Activated B cell treated with CpG ODN at 0.5 μM for 24 hours (primary cell): ENCODE measurements at places on chromosomes 6 and 20. TPM values are rescaled to one million over a fixed set of nuclear protein-coding genes. Genes with fewer than 3 reads are reported as not detected.

DNA sequence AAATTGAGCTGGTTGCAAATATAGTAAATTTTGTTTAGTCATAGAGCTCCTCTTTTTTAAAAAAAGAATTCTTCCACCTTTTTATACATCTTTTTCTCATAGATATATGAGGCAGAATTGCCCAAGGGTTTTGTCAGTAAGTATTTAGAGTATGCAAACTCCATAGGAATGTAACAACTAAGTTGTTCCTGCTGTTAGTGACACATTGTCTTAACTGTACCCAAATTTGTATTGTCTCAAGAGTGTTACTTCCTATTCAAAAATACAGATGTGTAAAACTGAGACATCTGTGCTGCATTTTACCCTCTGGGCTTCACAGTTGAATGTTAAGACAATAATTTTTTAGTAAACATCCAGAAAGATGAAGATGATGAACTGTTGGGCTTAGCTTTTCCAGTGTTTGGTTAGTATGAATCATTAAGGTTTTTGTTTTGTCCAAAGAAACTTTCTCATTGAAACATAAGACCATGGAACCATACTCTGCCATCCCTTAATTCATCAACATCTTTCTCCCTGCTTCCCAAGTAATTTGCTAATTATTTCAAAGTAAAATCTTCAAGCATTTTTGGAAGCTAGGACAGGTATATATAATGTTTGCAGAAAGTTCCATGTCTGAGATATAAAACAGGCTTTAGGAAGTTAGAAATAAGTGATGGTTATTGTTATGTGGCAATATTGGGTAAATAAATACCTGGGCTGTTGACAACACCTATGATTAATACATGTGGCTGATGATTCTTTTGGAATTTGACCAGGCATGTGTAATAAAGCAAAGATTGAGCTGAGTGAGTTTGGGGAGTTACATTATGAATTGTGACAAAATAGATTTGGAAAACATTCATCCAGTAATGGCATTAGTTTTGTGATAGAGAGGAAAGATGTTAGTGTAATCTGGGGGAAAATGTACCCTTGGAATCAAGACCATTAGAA, 11.2 kb downstream of the OGFRL1 start:
- H3K27ac ChIP-seq, result no peak overlapping the region
- H3K4me3 ChIP-seq, result no peak overlapping the region
- H3K36me3 ChIP-seq, result peaks cover 57% of the 10 kb centered on the region
- H3K27me3 ChIP-seq, result no peaks in the 10 kb centered on the region

DNA sequence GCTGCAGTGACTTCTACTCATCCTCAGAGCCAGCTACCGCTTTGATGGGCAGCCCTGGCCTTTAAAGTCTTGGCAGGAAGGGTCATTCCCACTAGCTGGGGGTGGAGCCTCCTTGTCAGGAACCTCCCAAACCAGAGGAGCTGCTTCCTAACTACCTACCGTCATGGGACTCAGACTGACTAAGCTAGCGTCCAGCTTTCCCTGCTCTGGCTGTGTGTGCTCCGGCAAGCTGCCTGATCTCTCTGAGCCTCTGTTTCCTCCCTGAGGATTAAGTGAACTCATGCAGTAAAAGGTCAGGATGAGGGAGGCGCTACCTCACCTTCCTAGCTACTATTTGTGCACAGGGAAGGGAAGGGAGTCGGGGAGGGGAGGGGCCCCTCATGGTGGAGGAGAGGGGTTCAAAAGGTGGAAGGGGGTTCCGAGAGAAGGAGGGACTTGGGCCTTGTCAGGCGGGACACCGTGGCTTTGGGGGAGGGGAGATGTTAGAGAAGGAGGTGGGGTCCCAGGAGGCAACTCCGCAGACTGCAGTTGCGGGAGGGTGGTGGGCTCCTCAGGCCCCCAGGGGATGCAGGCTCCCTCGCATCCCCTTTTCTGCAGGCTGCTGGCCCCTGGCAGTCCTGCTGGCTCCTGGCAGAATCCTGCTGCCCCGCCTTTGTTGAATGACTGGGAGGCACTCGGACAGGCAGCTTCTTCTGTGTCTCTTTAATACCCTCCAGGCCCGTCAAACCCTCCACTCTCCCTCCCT, 9.8 kb downstream of the DUSP15 start:
- H3K27ac ChIP-seq, result no peak overlapping the region
- H3K36me3 ChIP-seq, result no peaks in the 10 kb centered on the region
- peaks cover 18% of the 10 kb centered on the region for H3K4me1 ChIP-seq
- peaks cover 6% of the 10 kb centered on the region for H3K27me3 ChIP-seq
- peak overlapping the region; percentile 46 for H3K4me3 ChIP-seq

Gene VSX1
- total RNA-seq, result not detected in 2 replicates

DNA sequence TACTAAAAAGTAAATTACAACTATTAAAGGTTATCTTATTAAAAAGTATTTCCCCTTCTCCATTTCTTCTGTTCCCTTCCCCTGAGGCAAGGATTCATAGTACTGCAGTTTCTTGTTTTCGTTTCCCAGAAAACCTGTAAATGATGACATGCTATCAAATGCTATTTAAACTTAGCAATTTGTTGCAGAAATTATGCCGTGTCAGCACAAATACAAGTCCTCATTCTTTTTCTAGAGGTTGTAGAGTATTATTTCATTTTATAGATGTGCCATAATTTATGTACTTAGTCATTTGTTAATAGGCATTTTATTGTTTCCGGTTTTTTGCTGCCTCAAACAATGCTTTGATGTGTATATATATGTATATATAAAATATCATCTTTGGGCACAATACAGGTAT, 268.4 kb downstream of the PLCB1 start:
- DNase-seq, result no peak
- H3K4me3 ChIP-seq, result no peak overlapping the region
- H3K27ac ChIP-seq, result no peak overlapping the region
- peaks cover 15% of the 10 kb centered on the region for H3K4me1 ChIP-seq
- H3K36me3 ChIP-seq, result no peaks in the 10 kb centered on the region

DNA sequence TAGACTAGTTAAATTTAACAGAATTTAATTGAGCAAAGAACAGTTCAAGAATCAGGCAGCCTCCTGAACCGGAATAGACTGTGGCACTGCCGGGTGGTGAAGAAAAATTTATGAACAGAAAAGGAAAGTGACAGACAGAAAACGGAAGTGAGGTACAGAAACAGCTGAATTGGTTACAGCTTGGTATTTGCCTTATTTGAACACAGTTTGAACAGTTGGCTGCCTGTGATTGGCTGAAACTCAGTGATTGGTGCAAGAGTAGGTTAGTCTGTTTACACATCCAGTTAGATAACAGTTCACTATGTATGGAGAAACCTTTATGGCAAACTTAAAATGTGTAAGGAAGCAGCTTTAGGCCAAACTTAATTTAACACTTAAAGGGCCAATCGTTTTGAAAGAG, 116.0 kb upstream of the CITED2 start:
- H3K4me3 ChIP-seq, result peak overlapping the region; percentile 8
- DNase-seq, result no peak
- H3K36me3 ChIP-seq, result peaks cover 4% of the 10 kb centered on the region
- H3K27me3 ChIP-seq, result no peaks in the 10 kb centered on the region

GRCh38 chr6:168035098-168035660, 37.7 kb downstream of the KIF25 start:
- no peak overlapping the region for H3K27ac ChIP-seq
- DNase-seq, result no peak
- H3K4me1 ChIP-seq, result no peaks in the 10 kb centered on the region
- no peak overlapping the region for H3K4me3 ChIP-seq
- H3K36me3 ChIP-seq, result no peaks in the 10 kb centered on the region

DNA sequence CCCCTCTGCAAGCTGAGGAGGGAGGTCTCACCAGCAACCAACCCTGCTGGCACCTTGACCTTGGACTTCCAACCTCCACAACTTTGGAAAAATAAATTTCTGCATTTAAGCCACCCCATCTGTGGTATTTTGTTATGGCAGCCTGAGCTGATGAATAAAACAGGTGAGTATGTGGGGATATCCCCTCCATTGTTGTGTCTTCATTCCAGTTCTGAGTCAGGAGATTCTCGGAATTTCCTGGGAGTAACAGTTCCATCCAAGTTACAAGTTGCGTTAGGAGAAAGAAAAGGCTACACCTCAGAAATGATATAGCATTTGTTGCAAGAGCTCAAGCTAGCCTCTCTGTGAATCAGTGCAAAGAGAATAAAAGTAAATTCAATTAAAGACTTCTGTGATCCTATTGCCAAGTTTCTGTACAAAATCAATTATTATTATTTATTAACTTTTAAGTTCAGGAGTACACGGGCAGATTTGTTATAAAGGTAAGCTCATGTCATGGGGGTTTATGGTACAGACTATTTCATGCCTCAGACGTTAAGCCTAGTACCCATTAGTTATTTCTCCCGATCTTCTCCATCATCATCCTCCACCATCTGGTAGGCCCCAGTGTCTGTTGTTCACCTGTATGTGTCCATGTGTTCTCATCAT, 153.0 kb downstream of the NKAIN2 start:
- no peak for DNase-seq
- H3K4me3 ChIP-seq, result no peak overlapping the region
- no peak overlapping the region for H3K27ac ChIP-seq
- no peaks in the 10 kb centered on the region for H3K36me3 ChIP-seq
- H3K4me1 ChIP-seq, result no peaks in the 10 kb centered on the region
- no peaks in the 10 kb centered on the region for H3K27me3 ChIP-seq

Gene SHLD1
- total RNA-seq, result 11.7 and 15.0 TPM in 2 replicates
